ENCODE measurements at places on chromosomes 16 and 17.

- H3K27ac ChIP-seq, result no peak overlapping the region
- DNase-seq, result no peak
- peaks cover 4% of the 10 kb centered on the region for H3K36me3 ChIP-seq
Observed at GRCh38 chr16:51155199-51155607, 4.1 kb upstream of the SALL1 start.

DNA sequence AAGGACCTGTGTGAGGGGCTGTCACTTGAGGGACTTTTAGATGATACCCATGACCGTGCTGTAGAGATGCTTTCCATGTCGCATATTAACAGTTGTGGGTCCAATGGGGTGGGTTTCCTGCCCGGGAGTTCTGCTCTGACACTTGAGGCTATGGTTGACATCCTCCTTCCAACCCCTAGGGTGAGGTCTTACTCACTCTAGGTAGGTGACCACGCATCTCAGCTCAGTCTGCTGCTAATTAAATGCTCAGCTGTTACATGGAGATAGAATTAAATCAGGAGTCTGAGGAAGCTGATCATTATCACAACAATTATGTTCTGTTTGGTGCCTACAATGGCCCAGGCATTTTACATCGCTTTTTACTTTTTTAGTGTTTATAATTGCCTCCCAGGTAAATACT lies 40.2 kb downstream of the OSBPL7 start:
- peaks cover 44% of the 10 kb centered on the region for H3K27me3 ChIP-seq
- DNase-seq, result no peak
- no peak overlapping the region for H3K27ac ChIP-seq

GRCh38 chr16:84647828-84648594 lies at the start of gene KLHL36:
TSS of gene KLHL36 (plus strand) at chr16:84648511. CDS start at chr16:84650868, 2,357 bp downstream.
- peak; percentile 78 for DNase-seq
- peaks cover 6% of the 10 kb centered on the region for H3K27me3 ChIP-seq
- H3K4me1 ChIP-seq, result peaks cover 37% of the 10 kb centered on the region
- peak within 1 kb of the TSS; percentile 89 for H3K27ac ChIP-seq
- H3K36me3 ChIP-seq, result peaks cover 9% of the 10 kb centered on the region
- peak within 1 kb of the TSS; percentile 91 for H3K4me3 ChIP-seq

GRCh38 chr17:73657473-73658116 lies 13.3 kb upstream of the SDK2 start:
- H3K36me3 ChIP-seq, result peaks cover 13% of the 10 kb centered on the region
- no peaks in the 10 kb centered on the region for H3K27me3 ChIP-seq
- H3K4me1 ChIP-seq, result no peaks in the 10 kb centered on the region
- H3K27ac ChIP-seq, result no peak overlapping the region

GRCh38 chr17:2253362-2253761 lies 50.2 kb downstream of the SMG6 start:
- H3K27me3 ChIP-seq, result no peaks in the 10 kb centered on the region
- H3K4me3 ChIP-seq, result peak overlapping the region; percentile 72
- H3K36me3 ChIP-seq, result peaks cover 31% of the 10 kb centered on the region
- peaks cover 76% of the 10 kb centered on the region for H3K4me1 ChIP-seq

GRCh38 chr17:83171661-83172060 lies 92.3 kb downstream of the METRNL start:
- no peak overlapping the region for H3K4me3 ChIP-seq
- H3K27ac ChIP-seq, result no peak overlapping the region
- DNase-seq, result no peak
- peaks cover 5% of the 10 kb centered on the region for H3K36me3 ChIP-seq

GRCh38 chr16:87454391-87454790 lies 38.4 kb downstream of the ZCCHC14 start:
- no peak for DNase-seq
- H3K4me3 ChIP-seq, result no peak overlapping the region
- H3K27me3 ChIP-seq, result no peaks in the 10 kb centered on the region
- peak overlapping the region; percentile 59 for H3K27ac ChIP-seq
- H3K4me1 ChIP-seq, result peaks cover 25% of the 10 kb centered on the region

GRCh38 chr17:65794572-65794971 lies 233.1 kb upstream of the AXIN2 start:
- H3K4me3 ChIP-seq, result no peak overlapping the region
- peaks cover 15% of the 10 kb centered on the region for H3K4me1 ChIP-seq
- peaks cover 10% of the 10 kb centered on the region for H3K27me3 ChIP-seq
- no peak overlapping the region for H3K27ac ChIP-seq
- DNase-seq, result no peak

GRCh38 chr17:40329839-40330794 lies 21.1 kb downstream of the RARA start:
- H3K36me3 ChIP-seq, result peaks cover 3% of the 10 kb centered on the region
- H3K27ac ChIP-seq, result peak overlapping the region; percentile 72
- H3K27me3 ChIP-seq, result no peaks in the 10 kb centered on the region
- peaks cover 86% of the 10 kb centered on the region for H3K4me1 ChIP-seq
- no peak for DNase-seq
- peak overlapping the region; percentile 67 for H3K4me3 ChIP-seq

DNA sequence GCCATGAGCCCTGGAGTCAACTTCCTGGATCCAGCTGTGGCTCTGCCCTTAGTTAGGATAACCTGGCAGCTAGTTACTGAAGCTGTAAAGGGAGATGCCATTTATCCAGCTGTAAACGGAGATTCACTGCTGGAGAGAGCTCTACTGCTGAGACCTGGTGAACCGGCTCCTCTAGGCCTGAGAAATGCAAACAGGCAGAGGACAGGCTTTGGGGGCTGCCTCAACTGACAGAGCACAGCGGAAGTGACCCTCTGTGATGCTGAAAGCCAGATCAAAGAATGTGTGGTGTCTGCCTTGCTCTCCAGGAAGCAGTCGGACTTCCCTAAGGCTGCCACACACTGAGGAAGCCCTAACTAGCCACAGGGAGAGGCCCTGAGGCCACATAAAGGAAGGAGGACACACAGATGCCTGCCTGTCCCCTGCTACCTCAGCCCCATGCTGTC lies 21.9 kb upstream of the GPRC5C start:
- no peaks in the 10 kb centered on the region for H3K4me1 ChIP-seq
- no peaks in the 10 kb centered on the region for H3K27me3 ChIP-seq
- H3K36me3 ChIP-seq, result no peaks in the 10 kb centered on the region
- H3K27ac ChIP-seq, result no peak overlapping the region
- DNase-seq, result no peak

DNA sequence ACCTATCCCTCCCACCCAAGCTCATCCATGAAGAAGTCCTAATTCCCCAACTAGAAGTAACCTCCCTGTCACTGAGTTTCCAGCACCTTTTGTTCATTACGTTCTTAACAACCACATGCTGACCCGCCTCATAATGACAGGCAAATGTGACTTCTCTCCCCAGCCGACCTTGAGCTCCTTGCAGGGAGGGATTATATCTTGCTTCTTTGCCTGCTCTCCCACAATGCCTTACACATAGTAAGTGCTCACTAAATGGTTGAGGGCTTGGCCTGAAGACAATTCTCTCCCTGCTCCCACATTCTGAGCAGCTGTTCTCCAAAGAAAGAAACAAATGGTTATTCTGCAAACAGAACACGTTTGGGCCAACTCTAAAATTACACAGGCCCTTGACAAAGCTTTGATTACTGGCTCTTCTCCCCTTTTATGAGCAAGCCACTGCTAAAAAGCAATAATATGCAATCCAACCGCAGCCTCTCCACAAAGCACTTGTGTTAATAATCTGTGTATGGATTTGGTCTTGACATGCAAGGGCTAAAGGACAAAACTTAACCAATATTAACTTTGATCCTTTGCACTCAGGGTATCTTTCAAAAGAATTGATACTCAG lies 23.2 kb downstream of the SLC39A11 start:
- H3K27ac ChIP-seq, result no peak overlapping the region
- H3K4me3 ChIP-seq, result no peak overlapping the region
- no peaks in the 10 kb centered on the region for H3K27me3 ChIP-seq
- H3K4me1 ChIP-seq, result peaks cover 5% of the 10 kb centered on the region

DNA sequence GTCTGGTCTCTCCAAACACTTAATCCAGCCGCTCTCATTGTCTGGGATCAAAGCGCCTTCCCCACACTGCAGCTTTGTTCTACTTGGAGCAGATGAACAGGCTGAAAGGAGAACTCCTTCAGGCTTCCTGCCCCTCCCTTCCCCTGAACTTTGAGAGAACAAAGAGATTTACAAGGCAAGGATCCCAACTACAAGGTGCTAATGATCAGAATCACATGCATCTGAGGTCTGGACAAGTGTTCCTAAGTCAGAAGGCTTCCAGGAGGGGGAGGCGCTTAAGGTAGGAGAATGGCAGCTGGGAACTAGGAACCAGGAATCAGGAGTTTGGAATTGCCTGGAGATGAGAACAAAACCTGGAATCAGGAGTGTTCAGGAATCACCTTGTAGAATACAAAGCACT lies 606.3 kb upstream of the CDH11 start:
- H3K36me3 ChIP-seq, result no peaks in the 10 kb centered on the region
- no peak for DNase-seq
- H3K4me1 ChIP-seq, result no peaks in the 10 kb centered on the region
- no peak overlapping the region for H3K4me3 ChIP-seq
- H3K27ac ChIP-seq, result no peak overlapping the region

GRCh38 chr17:63419949-63420867 lies 25.9 kb downstream of the CYB561 start:
- H3K27ac ChIP-seq, result peak overlapping the region; percentile 35
- DNase-seq, result peak; percentile 49
- H3K4me1 ChIP-seq, result peaks cover 12% of the 10 kb centered on the region

DNA sequence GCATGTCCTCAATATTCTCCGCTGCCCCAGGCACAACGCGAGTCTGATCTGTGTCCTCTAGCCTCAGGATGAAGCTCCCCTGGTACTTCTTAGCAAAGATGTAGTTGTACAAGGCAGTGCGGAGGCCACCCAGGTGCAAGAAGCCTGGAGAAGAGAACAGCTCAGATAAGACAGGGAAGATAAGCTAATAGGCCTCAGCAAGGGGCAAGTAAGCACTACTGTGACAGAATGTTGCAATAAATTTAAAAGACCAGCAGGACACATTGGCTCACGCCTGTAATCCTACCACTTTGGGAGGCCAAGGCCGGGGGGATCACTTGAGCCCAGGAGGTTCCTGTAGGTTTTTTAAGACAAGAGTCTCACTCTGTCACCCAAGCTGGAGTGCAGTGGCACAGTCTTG lies 5.0 kb downstream of the EARS2 start:
- peaks cover 2% of the 10 kb centered on the region for H3K36me3 ChIP-seq
- no peak for DNase-seq
- H3K4me1 ChIP-seq, result peaks cover 28% of the 10 kb centered on the region
- H3K27ac ChIP-seq, result no peak overlapping the region
- H3K27me3 ChIP-seq, result no peaks in the 10 kb centered on the region
- H3K4me3 ChIP-seq, result no peak overlapping the region

DNA sequence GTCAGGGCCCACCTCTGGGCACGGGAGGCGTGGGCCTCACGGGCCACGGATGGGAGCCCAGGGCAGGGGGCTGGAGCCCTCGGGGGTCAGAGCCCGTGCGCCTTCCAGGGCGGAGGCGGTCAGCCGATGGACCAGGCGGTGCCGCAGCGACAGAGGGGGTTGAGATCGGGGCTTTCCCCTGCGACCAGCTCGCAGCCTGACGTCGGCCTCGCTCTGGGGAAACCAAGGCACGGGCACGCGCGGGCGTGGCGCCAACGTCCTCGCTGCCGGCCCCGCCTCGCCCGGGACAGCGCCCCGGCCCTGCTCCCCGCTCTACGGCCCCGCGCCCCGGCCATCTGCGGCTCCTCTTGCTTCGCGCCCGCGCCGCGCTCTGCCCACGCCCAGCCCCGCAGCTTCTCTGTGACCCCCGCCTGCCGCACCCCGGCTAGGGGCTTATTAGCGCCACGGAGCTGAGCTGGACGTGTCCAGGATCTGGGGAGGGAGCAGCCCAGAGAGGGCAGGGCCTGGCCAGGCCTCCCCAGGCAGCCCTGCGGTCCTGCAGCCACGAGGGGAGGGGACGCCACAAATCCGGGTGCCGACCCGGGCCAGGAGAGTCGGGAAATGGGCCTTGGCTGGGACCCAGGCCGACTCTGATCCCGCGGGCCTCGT lies 13.5 kb downstream of the ACTG1 start:
- H3K36me3 ChIP-seq, result no peaks in the 10 kb centered on the region
- no peaks in the 10 kb centered on the region for H3K27me3 ChIP-seq
- DNase-seq, result no peak
- H3K4me1 ChIP-seq, result peaks cover 5% of the 10 kb centered on the region

GRCh38 chr16:26177438-26177837 lies 485.7 kb downstream of the HS3ST4 start:
- peaks cover 12% of the 10 kb centered on the region for H3K27me3 ChIP-seq
- no peak overlapping the region for H3K27ac ChIP-seq
- DNase-seq, result no peak
- H3K4me1 ChIP-seq, result no peaks in the 10 kb centered on the region

DNA sequence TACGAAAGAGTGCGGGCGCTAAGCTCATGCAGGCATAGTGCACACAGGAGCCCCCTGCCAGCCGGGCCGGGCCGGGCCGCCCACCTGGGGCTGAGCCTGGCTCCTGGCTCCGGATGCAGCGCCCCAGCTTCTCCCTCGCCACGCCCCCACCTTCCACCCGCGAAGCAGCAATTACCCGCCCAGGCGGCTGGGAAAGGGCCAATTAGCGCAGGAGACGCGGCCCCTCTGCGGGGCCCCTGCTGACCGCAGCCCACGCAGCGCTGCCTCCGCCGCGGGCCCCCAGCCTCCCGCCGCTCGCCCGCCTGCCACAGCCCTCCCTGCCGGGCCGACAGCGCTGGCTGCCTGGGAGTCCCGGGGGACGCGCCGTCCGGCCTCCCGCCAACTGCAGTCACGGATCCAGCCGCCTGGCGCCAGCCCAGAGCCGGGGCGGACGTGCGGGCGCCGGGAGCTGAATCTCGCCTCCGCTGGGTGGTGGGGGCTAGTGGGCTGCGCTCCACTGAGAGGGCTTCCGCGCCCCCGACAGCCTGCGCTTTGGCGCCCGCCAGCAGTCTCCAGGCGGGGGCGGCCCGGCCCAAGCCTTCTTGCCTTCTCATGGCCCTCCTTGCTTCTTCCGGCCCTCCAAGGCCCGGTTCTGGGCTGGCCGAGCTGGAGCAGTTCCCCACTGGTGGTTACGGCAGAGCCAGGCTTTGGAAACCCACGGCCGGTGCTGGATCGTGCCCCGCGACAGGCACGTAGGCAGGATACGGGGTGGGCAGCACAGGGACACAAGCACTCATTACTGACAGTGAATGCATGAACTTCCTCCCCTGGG lies 14.9 kb upstream of the CBFB start:
- no peaks in the 10 kb centered on the region for H3K36me3 ChIP-seq
- H3K27me3 ChIP-seq, result no peaks in the 10 kb centered on the region
- peak overlapping the region; percentile 88 for H3K27ac ChIP-seq
- DNase-seq, result peak; percentile 91
- peak overlapping the region; percentile 91 for H3K4me3 ChIP-seq
- H3K4me1 ChIP-seq, result peaks cover 51% of the 10 kb centered on the region

DNA sequence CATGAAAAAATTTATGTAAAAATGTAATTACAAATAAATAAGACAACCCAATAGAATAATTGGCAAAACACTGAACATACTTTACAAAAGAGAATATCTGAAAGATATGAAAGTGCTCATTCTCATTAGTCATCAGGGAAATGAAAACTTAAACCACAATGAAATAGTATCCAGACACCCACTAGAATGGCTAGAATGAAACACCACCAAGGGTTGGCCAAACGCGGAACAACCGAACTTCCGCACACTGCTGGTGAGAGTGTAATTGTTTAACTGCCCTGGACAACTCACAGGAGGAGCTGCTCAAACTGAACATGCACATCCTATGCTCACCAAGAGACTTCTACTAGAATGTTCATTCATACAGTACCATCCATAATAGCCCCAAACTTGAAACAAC lies 5.8 kb upstream of the ZDHHC7 start:
- peaks cover 7% of the 10 kb centered on the region for H3K27me3 ChIP-seq
- no peak overlapping the region for H3K27ac ChIP-seq
- peak overlapping the region; percentile 24 for H3K4me3 ChIP-seq
- peak; percentile 12 for DNase-seq
- peaks cover 19% of the 10 kb centered on the region for H3K4me1 ChIP-seq
- H3K36me3 ChIP-seq, result no peaks in the 10 kb centered on the region

GRCh38 chr17:4947411-4948165 lies 742 bp downstream of the PFN1 start:
- peaks cover 61% of the 10 kb centered on the region for H3K4me1 ChIP-seq
- peak overlapping the region; percentile 98 for H3K4me3 ChIP-seq
- DNase-seq, result peak; percentile 79
- H3K36me3 ChIP-seq, result peaks cover 28% of the 10 kb centered on the region
- peak overlapping the region; percentile 91 for H3K27ac ChIP-seq

All from activated T-cell treated with anti-CD3 and anti-CD28 coated beads, Interleukin-2, amount 50 U/mL, for 72 hours (primary cell).